ENCODE measurements at places on chromosomes 5 and 9. TPM values are rescaled to one million over a fixed set of nuclear protein-coding genes. Genes with fewer than 3 reads are reported as not detected.

The SOHLH1 gene
- polyA plus RNA-seq: not detected

The TMEM250 gene
- polyA plus RNA-seq: 25.9 TPM

The STC2 gene
- 10.6 TPM for polyA plus RNA-seq

The FAM153A gene
- polyA plus RNA-seq: 6.2 TPM

The ALDH1A1 gene
- 182 TPM for polyA plus RNA-seq

The CERCAM gene
- polyA plus RNA-seq: 59.4 TPM

The ADAMTS6 gene
- polyA plus RNA-seq: 0.67 TPM

The KYAT1 gene
- polyA plus RNA-seq: 1.7 TPM

The NSD1 gene
- 8.3 TPM for polyA plus RNA-seq

The OR1Q1 gene
- polyA plus RNA-seq: not detected

The FOXD4L3 gene
- polyA plus RNA-seq: not detected

The NTNG2 gene
- 0.79 TPM for polyA plus RNA-seq

The CPLANE1 gene
- 2.8 TPM for polyA plus RNA-seq

The SMIM32 gene
- polyA plus RNA-seq: not detected

The MLANA gene
- not detected for polyA plus RNA-seq

The SLC6A18 gene
- polyA plus RNA-seq: not detected

The ENTPD2 gene
- polyA plus RNA-seq: 1.3 TPM

The NFIB gene
- polyA plus RNA-seq: 16.8 TPM

The SPTAN1 gene
- polyA plus RNA-seq: 147 TPM

The DIRAS2 gene
- 0.30 TPM for polyA plus RNA-seq

The LURAP1L gene
- 11.1 TPM for polyA plus RNA-seq

Data from adipose tissue (tissue), 3 donors.